NCI-H1105 (cell line): ENCODE measurements at places on chromosomes 2 and 18.

DNA sequence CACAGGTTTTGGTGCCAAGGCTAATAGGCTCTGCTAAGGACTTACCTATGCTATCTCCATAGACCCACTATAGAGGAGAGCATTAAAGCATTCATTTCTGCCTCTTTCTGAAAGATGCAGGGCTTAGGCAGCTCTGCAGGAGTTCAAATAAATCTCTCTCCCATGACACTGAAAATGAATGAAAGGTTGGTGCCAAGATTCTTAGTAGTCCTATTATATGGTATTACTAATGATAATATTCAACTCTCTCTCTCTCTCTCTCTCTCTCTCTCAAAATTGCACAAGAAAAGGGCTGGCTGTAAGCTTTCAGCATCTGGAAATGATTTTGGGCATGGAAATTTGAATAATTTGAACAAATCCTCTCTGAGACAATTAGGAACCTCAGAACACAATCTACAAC is 433.7 kb downstream of the MBD2 start:
- no peak for DNase-seq

DNA sequence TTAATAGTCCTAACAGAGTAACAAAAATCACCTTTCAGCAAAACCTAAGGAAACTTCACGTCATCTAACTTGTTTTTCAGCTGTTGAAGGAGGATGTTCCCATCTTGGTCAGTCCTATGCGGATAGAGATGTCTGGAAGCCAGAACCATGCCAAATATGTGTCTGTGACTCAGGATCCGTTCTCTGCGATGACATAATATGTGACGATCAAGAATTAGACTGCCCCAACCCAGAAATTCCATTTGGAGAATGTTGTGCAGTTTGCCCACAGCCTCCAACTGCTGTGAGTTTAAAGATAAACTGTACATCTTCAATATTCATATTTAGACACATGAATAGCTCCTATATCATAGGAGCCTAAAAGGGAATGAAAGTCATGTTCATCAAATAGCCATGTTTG is 10.5 kb downstream of the COL3A1 start:
- DNase-seq = no peak

DNA sequence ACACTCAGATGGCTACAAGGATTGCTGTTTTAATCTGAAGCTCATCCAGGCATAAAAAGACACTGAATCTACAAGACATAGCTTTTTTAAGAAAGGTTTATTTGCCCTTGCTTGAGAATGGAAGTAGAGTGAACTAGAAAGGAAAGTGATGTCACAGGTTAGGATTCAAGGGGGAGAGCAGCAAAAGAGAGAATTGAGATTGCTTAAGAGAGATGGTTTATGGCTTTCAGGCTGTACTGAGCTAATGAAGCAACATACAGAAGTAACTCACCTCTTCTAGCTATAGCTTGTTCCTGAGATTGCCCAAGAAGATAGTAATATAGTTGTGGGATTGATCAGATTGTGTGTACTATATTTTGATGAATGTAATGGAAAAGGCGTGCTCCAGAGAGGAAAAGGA is 26.1 kb upstream of the ACVR2A start:
- no peak for DNase-seq

DNA sequence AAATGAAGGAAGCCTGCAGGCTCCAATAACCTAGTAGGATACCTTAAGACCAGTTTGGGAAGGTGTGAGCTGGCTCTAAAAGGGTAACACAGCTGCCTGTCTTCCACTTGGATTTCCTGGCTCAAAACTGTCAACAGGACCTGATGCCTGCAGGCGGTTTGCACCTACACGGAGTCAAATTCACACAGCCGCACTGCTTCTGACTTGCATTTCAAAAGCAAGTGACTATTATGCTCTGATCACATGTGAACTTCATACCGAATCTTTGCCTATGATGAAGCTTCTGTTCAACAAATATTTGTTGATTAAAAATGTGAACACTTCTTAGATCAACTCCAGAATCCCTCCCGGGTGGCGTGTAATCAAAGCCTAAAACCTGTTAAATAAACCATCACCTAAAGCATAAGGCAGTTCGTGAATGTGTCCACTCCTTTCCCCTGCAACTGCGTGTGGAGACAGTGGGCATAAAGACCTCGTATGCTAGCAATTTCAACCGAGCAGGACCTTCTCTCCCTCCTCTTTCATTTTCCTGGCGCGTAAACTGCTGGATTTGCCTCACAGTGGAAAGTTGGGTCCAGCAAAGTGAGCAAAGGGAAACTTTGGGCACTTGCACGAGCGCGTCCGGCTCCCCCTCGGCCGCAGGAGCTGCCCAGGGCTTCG is 784 bp downstream of the CRACDL start:
- DNase-seq = peak; percentile 54

DNA sequence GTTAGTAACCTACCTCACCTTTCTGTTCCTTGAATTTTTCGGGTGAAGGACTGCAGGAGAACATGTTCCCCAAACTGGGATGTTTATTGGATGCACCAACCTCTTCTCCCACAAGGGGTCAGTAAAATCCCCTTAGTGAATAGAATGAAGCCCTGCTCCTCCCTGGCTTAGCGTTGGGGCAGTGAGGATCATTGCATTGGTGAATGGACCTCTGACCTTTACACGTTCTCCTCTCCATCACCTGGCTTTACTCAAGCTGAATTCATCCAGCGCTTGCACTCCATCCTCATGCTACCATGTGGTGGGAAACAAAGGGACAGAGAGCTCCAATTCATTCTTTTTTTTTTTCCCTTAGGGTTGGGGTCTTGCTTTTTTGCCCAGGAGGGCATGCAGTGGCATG is 157.2 kb downstream of the MIB1 start:
- DNase-seq = peak; percentile 35

DNA sequence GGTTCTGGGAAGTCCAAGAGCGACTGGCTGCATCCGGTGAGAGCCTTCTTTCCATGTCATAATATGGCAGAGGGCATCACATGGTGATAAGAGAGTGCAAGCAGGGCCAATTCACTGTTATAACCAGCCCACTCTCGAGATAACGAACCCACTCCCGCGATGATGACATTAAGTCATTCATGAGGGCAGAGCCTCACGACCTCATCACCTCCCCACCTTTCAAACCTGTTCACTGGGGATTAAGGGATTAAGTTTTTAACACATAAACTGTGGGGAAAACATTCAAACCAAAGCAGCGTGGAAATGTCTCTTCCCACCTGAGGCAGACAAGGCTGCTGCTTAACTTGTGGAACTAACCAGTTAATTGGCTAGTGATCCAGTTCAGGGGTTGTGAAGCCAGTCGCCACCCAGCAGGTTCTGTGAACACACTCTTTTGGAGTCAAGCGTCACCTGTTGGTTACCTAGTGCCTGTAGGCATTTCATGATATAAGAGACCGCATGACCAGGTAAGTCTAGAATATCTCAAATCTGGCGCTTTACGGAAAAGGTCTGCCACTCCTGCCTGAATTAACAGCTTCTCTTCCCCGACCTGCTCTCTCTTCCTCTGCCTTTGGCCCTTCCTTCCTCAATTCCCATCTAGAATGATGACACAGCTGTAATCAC is 54.3 kb downstream of the EDAR start:
- DNase-seq = no peak

GRCh38 chr18:72700961-72701710 is 157.0 kb upstream of the CBLN2 start:
- peak; percentile 18 for DNase-seq

GRCh38 chr2:216315802-216316603 is 56.3 kb downstream of the MARCHF4 start:
- DNase-seq = no peak

DNA sequence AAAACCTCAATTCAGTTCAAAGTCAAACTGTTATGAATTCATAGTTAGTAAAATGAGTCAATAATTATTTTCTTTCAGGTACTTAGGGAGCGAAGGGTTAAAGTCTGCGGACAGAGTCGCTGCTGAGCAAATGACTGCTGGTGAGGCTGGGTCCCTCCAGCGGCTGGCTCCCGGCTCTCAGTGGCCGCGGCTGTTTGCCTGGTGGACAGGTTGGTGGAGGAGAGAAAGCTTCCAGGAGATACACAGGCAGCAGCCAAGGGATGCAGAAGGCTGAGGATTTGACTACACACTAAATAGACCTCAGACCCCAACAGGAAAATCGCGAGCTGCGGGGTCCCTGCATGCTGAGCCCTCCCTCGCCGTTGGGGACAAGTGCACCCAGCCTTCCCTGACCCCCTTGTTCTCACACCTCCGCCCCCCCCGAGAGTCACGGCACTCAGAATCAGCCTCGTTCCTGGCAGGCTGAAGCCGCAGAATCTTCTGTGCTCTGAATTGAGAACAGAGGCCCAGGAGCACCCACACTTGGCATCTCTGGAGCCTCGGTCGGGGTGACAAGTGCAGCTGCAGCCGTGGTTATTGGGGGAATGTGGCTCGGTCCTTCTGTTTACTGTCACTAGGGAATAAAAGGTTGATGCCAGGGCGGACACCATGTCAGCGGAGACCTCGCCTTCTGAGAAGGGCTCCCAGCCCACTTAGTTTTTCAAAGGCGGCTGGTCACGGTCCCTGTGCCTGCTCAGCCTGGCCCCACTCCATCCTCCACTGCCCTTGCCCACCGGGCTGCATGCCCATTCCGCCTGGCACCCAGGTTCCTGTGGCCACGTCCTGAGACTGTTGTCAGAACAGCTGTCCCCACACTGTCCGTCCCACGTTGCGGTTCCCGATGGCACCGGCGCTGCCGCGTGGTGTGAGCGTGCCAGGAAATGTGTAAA is 74.0 kb downstream of the SLC66A2 start:
- DNase-seq = no peak

DNA sequence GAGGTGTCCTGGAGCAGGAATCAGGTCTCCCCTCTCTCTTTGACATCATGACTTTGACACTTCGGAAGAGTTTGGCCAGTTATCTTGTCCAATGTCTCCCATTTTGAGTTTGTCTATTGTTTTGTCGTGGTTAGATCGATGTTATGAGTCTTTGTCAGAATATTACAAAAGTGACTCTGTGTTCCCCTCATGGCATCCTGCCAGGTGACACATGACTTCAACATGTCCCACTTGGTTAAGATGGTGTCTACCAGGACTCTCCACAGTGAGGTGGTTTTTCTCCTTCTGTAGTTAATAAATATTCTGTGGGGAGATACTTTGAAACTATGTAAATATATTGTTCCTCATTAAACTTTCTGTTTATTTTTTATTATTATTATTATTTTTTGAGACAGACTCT is 76.6 kb upstream of the BZW1 start:
- DNase-seq = no peak

DNA sequence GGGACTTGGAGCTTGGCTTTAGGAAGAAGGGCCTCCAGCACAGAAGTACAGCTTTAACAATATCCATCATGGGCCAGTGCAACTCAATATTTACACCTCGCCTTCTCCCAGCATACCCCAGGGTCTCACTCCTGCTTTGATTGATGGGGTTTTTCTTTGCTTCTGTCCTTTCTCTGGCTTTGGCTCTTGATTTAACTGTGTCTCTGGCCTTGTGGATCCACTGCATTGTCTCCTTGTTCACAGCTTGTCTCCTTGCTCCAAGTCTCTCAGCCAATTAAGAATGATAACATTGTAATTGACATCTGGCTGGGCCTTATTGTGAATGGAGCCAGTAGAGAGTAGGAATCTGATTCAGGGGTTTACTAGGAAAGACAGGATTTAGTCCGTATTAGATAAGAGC is 1019.5 kb downstream of the TMEM182 start:
- DNase-seq = no peak

- no peak for DNase-seq
Measured at GRCh38 chr2:100935372-100935752, 66.7 kb upstream of the RPL31 start.

DNA sequence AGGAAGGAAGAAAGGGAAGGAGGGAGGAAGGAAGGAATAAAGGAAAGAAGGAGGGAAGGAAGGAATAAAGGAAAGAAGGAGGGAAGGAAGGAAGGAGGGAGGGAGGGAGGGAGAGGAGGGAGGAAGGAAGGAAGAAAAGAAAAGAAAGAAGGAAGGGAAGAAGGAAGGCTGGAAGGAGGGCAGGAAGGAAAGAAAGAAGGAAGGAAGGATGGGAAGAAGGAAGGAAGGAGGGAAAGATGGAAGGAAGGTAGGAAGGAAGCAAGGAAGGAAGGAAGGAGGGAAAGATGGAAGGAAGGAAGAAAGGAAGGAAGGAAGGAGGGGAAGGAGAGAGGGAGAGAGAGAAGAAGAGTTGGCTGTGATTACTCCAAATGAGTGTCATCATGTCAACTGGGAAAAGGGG is 190.6 kb downstream of the ACKR3 start:
- DNase-seq = no peak
